ENCODE measurements at places on chromosomes 13 and 19. TPM values are rescaled to one million over a fixed set of nuclear protein-coding genes. Genes with fewer than 3 reads are reported as not detected.

Gene CEACAM7
- not detected for total RNA-seq

Gene MAP4K1
- total RNA-seq = 314 TPM

Gene KLC3
- not detected for total RNA-seq

Gene RASGRP4
- 0.86 TPM for total RNA-seq

Gene GJB6
- 0.96 TPM for total RNA-seq

Gene THSD1
- 0.49 TPM for total RNA-seq

Gene MBD3
- total RNA-seq = 90.7 TPM

Gene CLDND2
- total RNA-seq = 6.6 TPM

Gene IL11
- 0.74 TPM for total RNA-seq

Gene PLVAP
- total RNA-seq = 0.12 TPM

Gene TFDP1
- 112 TPM for total RNA-seq

Gene PRDX2
- total RNA-seq = 300 TPM

Gene SYNE4
- 2.7 TPM for total RNA-seq

Gene KCNJ14
- 1.8 TPM for total RNA-seq

Gene ISOC2
- 22.5 TPM for total RNA-seq

Gene ZNF560
- total RNA-seq = not detected

Gene RFPL4A
- total RNA-seq = not detected

Gene OLFM2
- 11.0 TPM for total RNA-seq

Gene SCGB2B2
- total RNA-seq = 0.83 TPM

Gene B3GNT8
- 1.1 TPM for total RNA-seq
